Stimulated activated CD4-positive, alpha-beta T cell treated with anti-CD3 and anti-CD28 coated beads, Interleukin-4, amount 100 ng/mL, for 4 hours (primary cell): ENCODE measurements at places on chromosomes 2 and 18.
A peak's percentile ranks its signal among the peaks of the same experiment; 100 is the strongest.

GRCh38 chr18:58668897-58669296 lies 2.4 kb upstream of the MALT1 start:
- DNase-seq = no peak

DNA sequence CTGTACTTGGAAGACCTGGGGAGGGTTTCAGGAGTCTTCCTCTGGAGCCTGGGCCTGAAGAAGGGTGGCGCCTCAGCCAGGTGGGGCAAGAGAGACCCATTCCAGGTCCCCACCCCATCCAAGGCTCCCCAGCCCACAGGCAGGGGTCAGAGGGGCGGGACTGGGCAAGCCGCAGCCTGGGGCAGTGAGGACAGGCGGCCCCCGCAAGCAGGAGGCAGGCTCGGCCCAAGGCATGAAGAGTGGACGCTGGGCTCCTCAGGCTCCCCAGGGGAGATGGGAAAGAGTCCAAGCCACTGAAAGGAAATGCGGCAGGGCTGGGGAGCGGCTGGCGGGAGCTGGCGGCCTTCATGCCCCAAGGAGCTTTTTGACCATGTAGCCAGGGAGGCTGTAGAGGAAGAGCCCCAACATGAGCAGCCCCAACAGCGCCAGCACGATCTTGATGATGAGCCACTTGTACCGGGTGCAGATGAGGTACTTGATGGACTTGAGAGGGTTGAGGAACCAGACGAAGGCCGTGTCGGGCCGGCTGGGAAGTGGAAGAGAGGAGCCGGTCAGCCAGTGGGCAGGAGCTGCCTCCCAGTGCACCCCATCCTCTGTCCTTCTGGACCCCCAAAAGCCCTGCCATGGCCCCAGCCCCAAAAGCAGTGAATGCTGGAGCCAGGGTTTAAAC lies 20.1 kb downstream of the OTOF start:
- DNase-seq = no peak

DNA sequence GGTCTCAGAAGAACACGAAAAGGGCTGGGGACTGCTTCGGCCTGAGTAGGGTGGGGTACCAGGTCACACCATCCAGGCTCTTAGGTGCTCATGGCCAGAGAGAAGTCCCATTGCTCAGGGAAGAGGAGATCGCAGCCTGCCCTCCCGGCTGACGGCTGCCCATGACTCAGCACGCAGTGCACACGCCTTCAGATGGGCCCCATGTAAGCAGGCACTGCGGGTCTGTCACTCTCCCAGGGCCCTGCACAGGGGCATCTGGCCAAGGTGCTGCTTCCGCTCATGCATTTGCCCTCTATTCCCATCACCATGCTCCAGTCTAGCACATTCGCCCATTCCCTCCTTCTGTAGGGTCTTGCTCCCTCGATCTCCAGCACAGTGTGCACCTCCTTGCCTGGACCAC lies 34.7 kb downstream of the SFXN5 start:
- no peak for DNase-seq

GRCh38 chr2:207681431-207681830 lies 30.0 kb upstream of the CCNYL1 start:
- DNase-seq = no peak

- DNase-seq = no peak
Measured at GRCh38 chr2:150371044-150371818, 116.2 kb downstream of the RND3 start.

GRCh38 chr18:75208836-75209128 lies 157 bp downstream of the PTGR3 start:
- no peak for DNase-seq

- DNase-seq = no peak
Measured at GRCh38 chr18:11586896-11587295, 22.5 kb upstream of the SLC35G4 start.

GRCh38 chr2:118177318-118177717 lies 89.0 kb downstream of the INSIG2 start:
- no peak for DNase-seq

DNA sequence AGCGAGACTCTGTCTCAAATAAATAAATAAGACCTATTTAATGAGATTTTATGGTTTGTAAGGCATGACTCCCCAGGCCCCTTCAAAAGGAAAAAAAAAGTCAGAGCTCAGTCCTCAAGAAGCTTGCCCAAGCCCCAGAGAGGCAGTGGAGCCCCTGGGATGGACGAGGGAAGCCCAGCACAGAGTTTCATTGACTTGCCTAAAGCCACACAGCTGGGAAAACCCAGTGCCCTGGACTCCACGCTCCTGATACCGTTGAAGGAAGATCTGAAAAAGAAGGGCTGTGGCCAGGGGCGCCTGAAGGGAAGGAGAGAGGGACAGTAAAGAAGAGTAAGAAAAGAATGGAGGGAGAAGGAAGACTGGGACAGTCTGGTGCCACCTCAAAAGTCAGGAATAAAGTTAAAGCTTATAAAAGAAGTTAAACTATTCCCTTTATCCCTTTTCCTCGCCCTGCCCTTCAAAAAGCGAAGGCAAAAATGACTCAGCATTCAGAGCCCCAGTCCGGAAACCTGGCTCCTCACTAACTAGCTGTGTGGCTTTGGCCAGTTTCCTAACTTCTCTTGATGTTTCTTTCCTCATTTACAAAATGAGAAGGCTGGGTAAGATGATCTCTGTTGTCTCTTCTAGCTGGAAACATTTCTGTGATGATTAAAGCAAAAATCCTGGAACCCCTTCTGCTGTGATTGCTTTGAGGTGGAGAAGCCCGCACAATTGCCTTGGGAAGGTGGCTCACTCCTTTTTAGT lies 46.7 kb downstream of the LYPD1 start:
- no peak for DNase-seq

GRCh38 chr2:38440655-38441054 lies 63.6 kb upstream of the ATL2 start:
- no peak for DNase-seq

DNA sequence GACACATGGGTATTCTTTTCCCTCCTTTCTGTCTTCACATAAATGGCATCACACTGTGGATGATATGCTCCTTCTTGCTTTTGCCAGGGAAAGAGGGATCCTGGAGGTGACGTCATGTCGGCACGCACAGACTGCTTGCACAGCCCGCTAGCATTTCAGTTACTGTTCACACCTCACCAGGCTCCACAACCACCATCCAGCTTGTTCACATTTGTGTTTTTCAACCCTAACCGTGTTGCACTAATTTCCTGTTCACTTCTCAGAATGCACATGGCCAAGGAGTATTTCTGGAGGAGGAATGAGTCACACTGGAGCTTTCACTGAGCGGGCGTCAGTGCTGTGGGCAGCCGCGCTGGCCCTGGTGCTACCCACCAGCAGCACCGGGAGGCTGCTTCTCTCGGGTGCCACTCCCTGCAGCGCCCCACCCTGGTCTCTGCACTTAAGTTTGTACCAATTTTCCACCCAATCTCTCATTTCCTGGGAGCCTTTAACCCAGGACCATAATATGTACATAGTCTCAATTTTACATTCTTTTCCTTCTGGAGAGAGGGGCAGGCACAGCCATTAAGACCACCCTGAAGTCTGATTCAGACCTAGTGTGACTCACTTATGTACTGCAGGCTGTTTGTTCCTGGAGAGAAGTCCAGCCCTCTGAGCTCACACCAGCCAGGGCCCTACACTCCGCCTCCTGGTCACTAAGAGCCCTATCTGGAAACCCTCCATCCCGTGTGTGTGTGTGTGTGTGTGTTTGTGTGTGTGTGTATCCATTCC lies 65.1 kb downstream of the MBP start:
- peak; percentile 70 for DNase-seq

DNA sequence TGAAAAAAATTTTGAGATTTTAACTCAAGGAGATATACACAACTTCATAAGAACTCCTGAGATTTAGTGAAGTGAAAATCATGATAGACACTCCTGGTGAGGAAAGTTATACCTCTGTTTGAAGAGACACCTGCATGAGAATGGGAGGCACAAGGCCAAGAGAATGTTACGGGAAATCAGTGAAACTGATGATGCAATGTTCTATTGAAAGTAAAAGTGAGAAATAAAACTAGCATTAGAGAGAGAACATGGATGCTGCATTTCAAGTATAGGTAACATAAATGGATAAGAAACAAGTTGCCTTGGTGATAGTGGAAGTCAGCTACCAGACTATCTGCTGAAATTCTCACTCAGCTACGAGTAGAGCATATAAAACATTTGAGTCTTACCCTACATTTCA lies 562.1 kb upstream of the FANCL start:
- no peak for DNase-seq

DNA sequence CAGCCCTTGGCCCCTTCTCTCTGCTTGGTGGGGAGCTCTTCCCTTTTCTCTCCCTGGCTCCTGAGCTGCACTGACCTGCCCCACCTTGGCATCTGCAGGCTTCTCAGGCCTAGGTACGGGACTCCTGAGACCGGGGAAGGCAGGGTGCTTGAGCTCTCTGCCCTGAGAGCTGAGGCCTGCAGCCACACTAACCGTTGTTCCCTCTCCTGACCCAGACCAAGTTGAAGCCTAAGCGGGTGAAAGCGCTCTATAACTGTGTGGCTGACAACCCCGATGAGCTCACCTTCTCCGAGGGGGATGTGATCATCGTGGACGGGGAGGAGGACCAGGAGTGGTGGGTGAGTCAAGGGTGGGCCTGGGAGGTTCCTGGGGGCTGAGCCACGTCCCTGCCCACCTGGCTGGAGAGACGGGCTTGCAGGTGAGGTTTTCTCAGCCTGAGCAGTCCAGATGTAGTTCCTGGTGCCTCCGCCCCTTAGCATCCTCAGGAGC lies 22.2 kb downstream of the ITGB1BP1 start:
- no peak for DNase-seq

DNA sequence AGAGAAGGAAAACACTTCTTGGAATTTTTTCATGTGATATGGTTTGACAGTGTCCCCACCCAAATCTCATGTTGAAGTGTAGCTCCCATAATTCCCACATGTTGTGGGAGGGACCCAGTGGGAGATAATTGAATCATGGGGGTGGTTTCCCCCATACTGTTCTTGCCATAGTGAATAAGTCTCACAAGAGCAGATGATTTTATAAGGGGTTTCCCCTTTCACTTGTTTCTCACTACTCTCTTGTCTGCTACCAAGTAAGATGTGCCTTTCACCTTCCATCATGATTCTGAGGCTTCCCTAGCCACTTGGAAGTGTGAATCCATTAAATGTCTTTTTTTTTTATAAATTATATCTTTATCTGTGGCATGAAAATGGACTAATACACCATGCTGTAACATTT lies 250.7 kb downstream of the LPIN1 start:
- no peak for DNase-seq

GRCh38 chr18:2686349-2686968 lies 30.9 kb downstream of the SMCHD1 start:
- no peak for DNase-seq

- no peak for DNase-seq
Measured at GRCh38 chr2:57602733-57603132, 443.9 kb upstream of the VRK2 start.

DNA sequence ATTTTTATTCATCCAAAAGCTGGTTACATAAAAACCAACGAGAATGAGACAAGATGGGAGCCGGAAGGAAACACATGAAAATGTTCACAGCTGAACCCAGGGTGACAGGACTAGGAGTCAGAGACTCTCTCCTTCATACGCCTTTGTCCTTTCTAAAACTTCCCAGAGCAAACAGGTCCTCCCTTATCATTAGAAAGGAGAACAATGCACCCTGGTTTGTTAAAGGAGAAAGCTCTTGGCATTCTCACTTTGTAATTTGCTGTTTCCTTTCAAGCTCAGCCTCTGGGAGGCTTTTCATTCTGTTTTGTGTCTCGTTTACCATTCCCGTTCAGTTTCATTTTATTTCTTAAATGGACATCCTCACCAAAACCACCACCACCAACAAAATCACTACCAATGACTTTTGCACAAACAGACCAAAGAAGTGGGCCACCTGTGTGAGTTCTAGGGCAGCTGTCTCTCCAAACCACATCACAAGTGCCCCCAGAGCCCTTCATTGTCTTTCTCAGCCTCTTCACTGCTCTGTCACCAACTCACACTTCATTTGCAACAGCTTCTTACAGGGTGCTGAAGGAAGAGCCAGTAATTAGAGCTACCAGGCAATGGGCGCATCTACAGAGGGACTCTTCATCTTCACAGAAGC lies 105.3 kb downstream of the HDAC4 start:
- DNase-seq = no peak

- no peak for DNase-seq
Measured at GRCh38 chr18:45626330-45627203, 11.3 kb downstream of the SLC14A2 start.

GRCh38 chr2:13260402-13260801 lies 543.7 kb downstream of the TRIB2 start:
- DNase-seq = no peak

- no peak for DNase-seq
Measured at GRCh38 chr18:36131692-36132483, 2.2 kb downstream of the ELP2 start.

GRCh38 chr2:183078163-183078463 lies 434 bp upstream of the DUSP19 start:
- no peak for DNase-seq

DNA sequence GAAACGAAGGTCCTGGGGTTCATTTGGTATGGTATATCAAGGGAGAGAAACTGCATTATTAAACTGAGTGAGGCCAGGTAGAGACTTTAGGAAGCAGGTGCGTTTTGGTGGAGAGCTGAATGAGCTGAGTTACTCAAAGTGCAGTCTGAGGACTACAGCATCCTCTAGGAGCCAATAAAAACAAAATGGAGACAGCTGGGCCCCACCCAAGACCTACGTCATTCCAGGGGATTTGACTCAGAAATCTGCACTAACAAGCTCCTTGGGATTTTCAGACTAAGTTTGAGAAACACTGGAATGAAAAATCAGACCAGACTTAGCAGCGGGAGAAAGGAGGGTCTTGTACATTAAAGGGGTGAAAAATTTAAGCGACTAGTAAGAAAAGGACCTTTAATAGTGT lies 131.5 kb downstream of the UXS1 start:
- no peak for DNase-seq

DNA sequence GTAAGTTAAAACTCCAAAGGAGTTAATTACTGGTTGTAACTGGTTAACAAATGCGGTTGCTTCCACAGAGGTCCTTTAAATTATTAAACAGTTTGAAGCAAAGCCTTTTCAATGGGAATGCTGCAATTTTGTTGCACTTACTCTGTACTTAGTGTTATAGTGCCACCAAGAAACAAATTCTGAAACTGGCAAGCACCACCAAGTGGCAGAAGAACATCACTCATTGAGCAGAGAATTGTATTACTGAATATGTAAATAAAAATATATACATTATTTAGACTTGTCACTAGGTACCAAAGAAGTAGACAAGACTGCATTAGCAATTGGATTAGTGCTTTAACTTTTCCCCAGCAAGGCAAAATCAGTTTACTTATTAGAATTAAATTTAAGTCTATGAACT lies 2.6 kb upstream of the TMEFF2 start:
- DNase-seq = no peak

GRCh38 chr2:38279201-38279600 lies 97.9 kb downstream of the ATL2 start:
- no peak for DNase-seq

- no peak for DNase-seq
Measured at GRCh38 chr2:79389481-79389880, 123.4 kb upstream of the CTNNA2 start.

GRCh38 chr2:100161945-100162620 lies 19.7 kb upstream of the AFF3 start:
- DNase-seq = no peak

DNA sequence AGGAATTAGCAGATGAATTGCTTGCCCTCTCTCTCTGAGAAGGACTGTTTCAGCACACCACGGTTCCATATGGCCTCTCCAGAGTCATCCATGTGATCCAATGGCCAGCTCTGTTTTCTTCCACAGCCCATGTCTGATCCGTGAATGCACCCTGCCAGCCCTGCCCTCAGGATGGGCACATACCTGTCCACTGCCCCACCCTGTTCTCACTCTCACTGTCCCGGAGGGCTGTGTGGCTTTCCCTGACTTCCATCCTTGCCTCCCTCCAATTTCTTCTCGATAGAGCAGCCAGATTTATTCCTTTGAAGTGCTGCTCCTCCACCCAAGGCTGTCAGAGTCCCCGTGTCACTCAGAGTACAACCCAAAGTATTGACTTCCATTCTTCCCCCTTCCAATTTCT lies 343.1 kb downstream of the TGIF1 start:
- no peak for DNase-seq
